ENCODE measurements at places on chromosomes 16 and 17.
A peak's percentile ranks its signal among the peaks of the same experiment; 100 is the strongest.

DNA sequence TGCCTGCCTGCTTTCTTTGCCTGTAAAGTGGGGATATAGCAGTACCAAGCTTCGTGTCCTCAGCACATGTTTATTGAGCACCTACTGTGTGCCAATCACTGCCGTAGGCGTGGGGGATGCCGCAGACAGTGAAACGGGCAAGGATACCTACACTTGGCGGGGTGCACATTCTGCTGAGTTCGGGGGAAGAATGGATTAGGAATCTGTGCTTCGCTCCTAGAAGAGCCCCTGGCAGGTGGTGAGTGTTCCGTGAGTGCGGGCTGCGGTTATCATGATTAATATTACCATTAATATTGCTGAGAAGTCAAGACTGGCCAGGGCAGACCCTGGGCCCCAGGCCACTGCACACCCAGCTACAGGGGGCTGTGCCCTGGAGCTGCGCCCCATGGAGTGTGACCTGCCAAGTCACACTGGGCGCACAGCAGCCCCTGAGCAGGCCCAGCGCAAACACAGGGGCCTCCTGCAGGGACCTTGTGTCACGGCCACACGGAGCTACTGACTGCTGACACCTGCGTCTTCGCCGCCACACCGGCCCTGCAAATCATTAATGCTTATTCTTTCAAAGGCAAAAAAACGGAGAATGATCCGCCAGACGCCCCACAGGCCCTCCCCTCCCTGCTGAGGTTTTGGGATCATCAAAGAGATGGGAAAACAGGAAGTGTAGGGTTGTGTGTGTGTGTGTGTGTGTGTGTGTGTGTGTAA is 213.4 kb upstream of the GSE1 start:
- DNase-seq: no peak

DNA sequence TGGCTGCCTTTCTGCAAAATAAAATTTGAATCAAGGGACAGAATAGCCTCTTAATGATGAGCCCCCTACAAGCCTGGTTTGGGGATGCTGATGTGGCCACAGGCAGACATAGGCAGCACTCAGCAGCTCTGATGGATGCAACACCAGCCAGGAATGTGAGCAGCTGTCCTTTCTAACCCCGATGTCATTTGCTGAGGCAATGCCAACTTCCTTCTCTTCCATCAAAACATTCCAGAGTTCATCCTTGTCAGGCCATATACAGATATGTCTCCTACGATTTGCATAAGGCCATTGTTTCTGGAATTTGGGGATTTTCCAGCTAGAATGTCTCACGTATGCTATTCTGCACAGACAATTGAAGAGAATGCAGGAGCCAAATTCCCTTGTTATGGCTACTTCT is 52.1 kb upstream of the MYOCD start:
- no peak for DNase-seq

- peak; percentile 16 for DNase-seq
Measured at GRCh38 chr17:65055708-65056638, 567 bp downstream of the GNA13 start.

GRCh38 chr16:49822649-49823370 is 33.1 kb downstream of the ZNF423 start:
- no peak for DNase-seq

DNA sequence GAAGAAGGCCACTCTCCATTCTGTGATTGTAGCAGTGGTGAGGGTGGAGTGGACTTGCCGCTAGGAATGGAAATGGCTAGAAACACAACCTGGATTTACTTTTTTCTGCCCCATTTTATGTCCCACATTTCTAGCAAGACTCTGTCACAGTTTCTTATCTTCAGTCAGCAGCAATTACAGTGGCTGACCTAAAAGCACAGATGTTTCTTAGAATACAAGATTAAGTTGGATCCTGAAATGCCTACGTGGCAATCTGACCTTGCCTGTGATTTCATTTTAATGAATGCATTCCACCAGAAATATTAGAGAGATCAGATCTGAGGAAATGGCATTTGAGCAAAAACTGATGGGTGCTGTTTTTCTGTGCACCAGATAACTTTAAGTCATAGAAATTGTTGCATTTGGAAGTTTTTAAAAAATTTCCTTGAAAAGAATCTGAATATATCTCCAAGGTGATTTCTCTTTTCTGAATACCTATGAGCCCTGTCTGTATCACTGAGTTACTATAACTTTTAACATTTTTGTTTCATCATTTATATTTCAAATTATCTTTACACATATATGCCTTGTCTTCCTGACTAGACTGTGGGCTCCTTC is 5.4 kb downstream of the HEATR3 start:
- no peak for DNase-seq

DNA sequence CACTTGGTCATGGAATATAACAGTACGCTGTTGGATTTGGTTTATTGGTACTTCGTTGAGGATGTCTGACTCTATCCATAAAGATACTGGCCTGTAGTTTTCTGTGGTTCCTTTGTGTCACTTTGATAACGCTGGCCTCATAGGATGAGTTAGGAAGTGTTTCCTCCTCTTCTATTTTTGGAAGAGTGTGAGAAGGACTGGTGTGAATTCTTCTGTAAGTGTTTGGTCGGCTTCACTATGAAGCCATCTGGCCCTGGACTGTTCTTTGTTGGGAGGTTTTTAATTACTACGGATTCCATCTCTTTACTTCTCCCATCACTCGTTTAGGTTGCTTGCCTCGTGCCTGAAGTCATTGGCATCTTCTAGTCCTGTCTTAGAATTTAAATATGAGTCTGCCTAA is 117.3 kb downstream of the OR1D5 start:
- DNase-seq: no peak

DNA sequence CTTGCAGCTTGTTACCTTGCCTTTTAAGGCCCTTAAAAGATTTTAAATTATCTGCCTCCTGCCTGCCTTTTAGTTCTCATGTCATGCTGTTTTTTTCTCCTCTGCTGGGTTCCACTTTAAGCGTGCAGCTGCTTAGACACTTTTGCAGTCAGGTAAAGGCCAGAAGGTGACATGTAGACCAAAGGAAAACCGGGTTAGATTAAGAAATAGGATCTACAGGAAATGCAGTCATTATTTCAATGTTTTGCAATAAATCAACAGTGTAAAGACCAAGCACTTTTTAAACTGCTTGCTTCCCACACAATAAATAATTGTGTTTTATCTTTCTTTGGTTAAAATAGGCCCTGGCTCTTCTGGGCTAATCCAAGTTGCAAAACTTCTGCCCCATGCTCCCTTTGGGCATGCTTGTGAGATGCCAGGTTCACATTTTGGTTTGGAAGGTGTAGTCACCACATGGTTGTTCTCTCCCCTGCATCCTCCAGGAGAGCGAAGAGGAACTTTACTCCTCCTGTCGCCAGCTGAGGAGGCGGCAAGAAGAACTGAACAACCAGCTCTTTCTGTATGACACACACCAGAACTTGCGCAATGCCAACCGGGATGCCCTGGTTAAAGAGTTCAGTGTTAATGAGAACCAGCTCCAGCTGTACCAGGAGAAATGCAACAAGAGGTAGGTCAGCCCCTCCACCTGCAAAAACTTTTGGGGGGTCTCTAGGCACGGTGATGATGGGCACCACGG is 54.9 kb downstream of the SDR42E1 start:
- DNase-seq: no peak

DNA sequence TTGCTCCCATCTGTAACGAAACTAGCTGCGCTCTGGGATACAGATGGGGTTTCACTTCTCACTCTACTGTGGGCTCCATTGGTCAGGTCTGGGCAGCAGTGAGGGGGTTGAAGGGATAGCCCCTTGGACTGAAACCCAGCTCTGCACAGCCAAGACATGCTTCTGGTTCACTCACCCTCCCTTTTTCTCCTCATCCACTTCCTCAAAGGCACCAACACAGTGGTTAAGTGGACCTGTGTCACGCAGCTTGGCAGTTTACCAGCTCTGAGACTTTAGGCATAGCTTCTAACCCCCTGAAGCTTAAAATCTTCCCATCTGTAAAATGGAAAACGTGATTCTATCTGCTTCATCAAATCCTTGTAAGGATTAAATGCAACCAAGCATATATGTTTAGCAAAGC is 11.5 kb upstream of the KRT38 start:
- DNase-seq: no peak

GRCh38 chr17:73788111-73788510 is 143.9 kb upstream of the SDK2 start:
- DNase-seq: no peak

DNA sequence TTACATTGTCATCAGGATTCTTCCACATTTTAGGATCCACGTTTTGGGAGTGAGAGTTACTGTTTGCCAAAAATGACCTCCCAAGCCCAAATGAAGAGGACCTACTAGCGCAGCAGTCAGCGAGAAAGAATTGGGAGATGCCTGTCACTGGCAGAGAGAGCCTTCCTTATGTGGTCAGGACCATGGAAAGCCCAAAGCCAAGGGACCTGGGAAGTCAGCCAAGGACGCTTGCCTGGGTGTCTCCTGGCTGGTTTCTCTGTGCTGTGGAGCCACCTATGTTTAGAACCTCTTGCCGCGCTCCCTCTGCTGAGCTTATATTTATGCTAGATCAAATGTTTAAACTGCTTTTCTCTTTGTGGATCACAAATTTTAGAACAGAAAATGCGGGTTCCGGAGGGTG is 24.9 kb upstream of the RHBDL3 start:
- no peak for DNase-seq

DNA sequence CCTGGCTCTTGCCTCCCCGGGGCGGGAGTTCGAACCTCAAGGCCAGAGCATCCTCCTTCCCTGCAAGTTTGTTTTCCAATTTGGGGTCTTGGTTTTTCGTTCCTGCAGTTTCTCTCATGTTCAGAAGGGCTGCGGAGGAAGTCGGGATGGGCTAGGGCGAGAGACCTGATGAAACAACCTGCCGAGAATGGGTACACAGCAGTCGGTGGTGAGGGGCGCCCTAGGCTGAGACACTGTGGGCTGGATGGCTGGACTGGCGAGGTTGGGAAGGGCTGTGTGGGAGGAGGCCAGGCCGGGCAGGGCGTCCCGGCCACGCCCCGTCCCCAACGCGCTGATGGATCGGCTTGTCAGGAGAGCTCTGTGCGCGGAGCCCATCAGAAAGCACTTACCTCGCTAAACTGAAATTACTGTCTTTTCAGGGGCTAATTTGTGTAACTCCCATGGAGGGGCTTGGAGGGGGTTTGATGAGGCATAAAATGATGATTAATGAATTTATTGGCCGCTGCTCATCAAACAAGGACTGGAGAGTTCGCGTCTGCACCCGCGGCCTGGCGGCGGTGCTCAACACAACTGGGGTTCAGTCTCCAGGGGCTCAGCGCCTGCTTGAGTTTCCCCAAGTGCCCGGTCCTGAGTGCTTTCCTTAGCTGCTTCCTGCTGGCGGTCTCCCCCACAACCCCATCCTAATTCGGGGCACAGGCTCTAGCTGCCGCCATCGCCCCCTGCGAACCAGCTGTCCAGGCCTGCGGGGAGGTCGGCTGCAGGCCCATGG is 9.0 kb downstream of the IRX5 start:
- DNase-seq: no peak

- no peak for DNase-seq
Measured at GRCh38 chr17:63464691-63465236, 12.1 kb upstream of the ACE start.

DNA sequence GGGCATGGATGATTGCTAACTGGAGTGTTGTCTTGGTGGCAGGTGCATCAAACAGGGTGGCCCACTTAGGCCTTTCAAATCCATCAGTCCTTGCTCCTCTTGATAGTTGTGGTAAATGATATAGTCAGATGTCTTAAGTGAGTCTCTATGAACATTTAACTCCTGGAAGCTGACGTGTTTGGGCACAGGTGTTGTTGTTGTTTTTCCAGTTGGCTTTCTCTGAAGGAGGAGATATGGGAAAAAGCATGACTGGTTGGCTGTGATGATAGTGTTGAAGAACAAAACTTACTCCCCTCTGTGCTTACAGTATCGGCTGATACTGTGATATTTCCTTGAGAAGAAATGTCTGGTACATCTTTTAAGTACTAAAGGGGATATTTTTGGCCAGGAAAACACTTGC is 18.0 kb downstream of the TNRC6A start:
- peak; percentile 8 for DNase-seq

DNA sequence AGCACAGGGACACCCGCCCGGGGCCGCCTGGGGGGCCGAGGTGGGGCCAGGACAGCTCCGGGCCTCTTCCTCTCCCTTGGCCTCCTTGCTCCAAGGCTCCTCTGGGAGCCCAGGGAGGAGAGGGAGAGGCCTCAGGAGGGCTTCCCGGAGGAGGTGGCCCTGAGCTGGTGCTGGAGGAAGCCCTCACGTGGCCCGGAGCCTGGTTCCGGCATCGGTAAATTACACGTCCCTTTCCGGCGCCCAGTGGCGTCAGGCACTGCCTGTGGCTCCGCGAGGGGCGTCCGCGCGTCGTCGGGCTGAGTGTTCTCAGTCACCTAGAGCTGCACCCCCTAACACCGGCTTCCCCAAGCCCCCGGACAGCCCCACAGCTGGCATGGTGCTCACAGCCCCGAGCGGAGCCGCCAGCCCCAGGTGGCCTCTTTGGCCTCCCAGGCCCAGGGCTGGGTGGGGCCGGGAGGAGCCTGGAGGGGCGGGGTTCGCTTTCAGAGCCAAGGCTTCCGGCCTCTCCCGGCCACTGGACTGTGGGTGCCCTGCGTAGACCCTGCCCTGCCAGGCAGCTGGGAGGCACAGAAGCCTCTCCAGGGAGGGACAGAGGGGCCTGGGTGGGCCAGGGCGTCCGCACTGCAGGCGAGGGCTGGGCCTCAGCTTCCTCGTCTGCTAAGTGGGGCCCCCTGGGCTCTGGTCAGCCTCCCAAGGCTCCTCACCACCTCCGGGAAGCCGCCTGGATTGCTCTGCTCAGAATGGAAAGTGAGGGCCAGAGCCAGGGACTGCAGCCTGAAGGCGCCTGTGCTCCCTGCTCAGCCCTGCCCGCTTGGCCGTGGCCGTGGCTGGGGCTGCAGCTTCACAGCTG is 27.9 kb upstream of the SSTR5 start:
- DNase-seq: no peak

- no peak for DNase-seq
Measured at GRCh38 chr17:73387746-73388577, 76.2 kb upstream of the CDC42EP4 start.

- no peak for DNase-seq
Measured at GRCh38 chr17:77332981-77333685, 192.4 kb downstream of the SEC14L1 start.

GRCh38 chr17:43020789-43021740 is 1.1 kb downstream of the VAT1 start:
- DNase-seq: peak; percentile 26

GRCh38 chr17:48505788-48506187 is 25.0 kb downstream of the HOXB1 start:
- no peak for DNase-seq

GRCh38 chr16:23183543-23183862 is 958 bp downstream of the SCNN1G start:
- DNase-seq: no peak

Measured in NCI-H2171 treated with DMSO at 0.1 percent for 48 hours (cell line).